Activated CD8-positive, alpha-beta T cell treated with anti-CD3 and anti-CD28 coated beads for 36 hours (primary cell): ENCODE measurements at places on chromosomes 5 and 9. TPM values are rescaled to one million over a fixed set of nuclear protein-coding genes. Genes with fewer than 3 reads are reported as not detected.

GRCh38 chr9:36152741-36153438 is 16.3 kb upstream of the CCIN start:
- no peak overlapping the region for H3K4me3 ChIP-seq
- no peaks in the 10 kb centered on the region for H3K27me3 ChIP-seq
- peak overlapping the region; percentile 58 for H3K27ac ChIP-seq
- DNase-seq, result no peak
- H3K4me1 ChIP-seq, result peaks cover 54% of the 10 kb centered on the region

- no peak for DNase-seq
- peaks cover 9% of the 10 kb centered on the region for H3K27me3 ChIP-seq
- no peak overlapping the region for H3K27ac ChIP-seq
- no peaks in the 10 kb centered on the region for H3K36me3 ChIP-seq
- H3K4me1 ChIP-seq, result peaks cover 6% of the 10 kb centered on the region
Observed at GRCh38 chr9:87505869-87506678, 8.4 kb downstream of the DAPK1 start.

Gene SPATA31D3
- total RNA-seq, result not detected

Gene EGFLAM
- total RNA-seq, result not detected

GRCh38 chr9:35891646-35892045 is 14.4 kb upstream of the HRCT1 start:
- no peak overlapping the region for H3K4me3 ChIP-seq
- no peak overlapping the region for H3K27ac ChIP-seq
- H3K27me3 ChIP-seq, result peaks cover 10% of the 10 kb centered on the region
- no peaks in the 10 kb centered on the region for H3K4me1 ChIP-seq
- H3K36me3 ChIP-seq, result no peaks in the 10 kb centered on the region

DNA sequence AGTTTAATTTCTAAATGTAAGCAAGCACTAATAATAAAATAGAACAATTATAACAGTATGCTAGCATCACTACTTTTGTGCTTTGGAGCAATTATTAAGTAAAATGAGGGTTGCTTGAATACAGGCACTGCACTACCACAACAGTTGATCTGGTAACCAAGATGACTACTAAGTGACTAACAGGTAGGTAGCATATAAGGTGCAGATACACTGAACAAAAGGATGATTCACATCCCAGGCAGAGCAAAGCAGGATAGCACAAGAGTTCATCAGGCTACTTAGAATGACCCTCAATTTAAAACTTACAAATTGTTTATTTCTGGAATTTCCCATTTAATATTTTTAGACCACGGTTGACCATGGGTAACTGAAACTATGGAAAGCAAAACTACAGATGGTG is 48.0 kb upstream of the RGS7BP start:
- no peaks in the 10 kb centered on the region for H3K36me3 ChIP-seq
- H3K27me3 ChIP-seq, result no peaks in the 10 kb centered on the region
- no peaks in the 10 kb centered on the region for H3K4me1 ChIP-seq
- no peak overlapping the region for H3K27ac ChIP-seq
